ENCODE measurements at places on chromosomes 5 and 9. TPM values are rescaled to one million over a fixed set of nuclear protein-coding genes. Genes with fewer than 3 reads are reported as not detected.
A peak's percentile ranks its signal among the peaks of the same experiment; 100 is the strongest.

The NR4A3 gene
- 11.0 TPM for total RNA-seq

The TXNDC8 gene
- not detected for total RNA-seq

The XRCC4 gene
- 8.0 TPM for total RNA-seq

The HTR4 gene
- total RNA-seq, result 0.27 TPM

The FAM221B gene
- not detected for total RNA-seq

The ECSCR gene
- total RNA-seq, result 13.4 TPM

The IFNA13 gene
- total RNA-seq, result not detected

The SLC36A2 gene
- total RNA-seq, result not detected

The STC2 gene
- 5.2 TPM for total RNA-seq

The TNPO1 gene
- 70.7 TPM for total RNA-seq

GRCh38 chr9:69412741-69413150 lies 87.7 kb downstream of the ENTREP1 start:
- peak overlapping the region; percentile 36 for H3K4me3 ChIP-seq
- no peaks in the 10 kb centered on the region for H3K36me3 ChIP-seq
- peaks cover 5% of the 10 kb centered on the region for H3K4me1 ChIP-seq
- H3K27ac ChIP-seq, result no peak overlapping the region
- DNase-seq, result peak; percentile 74

DNA sequence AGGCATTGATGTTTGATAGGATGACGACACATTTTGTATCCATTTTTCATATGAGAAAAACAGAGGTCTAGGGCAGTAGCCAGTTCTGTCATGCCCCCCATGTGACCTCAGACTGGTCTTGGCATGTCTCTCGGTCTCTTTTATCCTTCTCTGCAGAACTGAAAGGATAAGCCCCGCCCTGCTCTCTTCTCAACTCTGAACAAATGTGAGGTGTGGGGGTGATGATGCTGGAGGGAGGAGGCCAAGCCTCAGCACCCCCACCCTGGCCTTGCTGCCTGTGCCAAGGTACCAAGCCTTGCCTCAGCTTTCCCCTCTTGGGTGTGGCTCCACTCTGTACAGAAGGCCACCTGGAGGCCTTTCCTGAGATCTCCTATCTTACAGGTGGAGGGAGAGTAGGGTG lies 19.5 kb upstream of the CRB2 start:
- H3K27ac ChIP-seq, result no peak overlapping the region
- H3K4me1 ChIP-seq, result peaks cover 32% of the 10 kb centered on the region
- no peak overlapping the region for H3K4me3 ChIP-seq

GRCh38 chr9:16138561-16139491 lies 586.0 kb downstream of the CCDC171 start:
- H3K36me3 ChIP-seq, result no peaks in the 10 kb centered on the region
- no peak overlapping the region for H3K4me3 ChIP-seq
- H3K27ac ChIP-seq, result peak overlapping the region; percentile 17
- DNase-seq, result peak; percentile 78
- no peaks in the 10 kb centered on the region for H3K27me3 ChIP-seq

DNA sequence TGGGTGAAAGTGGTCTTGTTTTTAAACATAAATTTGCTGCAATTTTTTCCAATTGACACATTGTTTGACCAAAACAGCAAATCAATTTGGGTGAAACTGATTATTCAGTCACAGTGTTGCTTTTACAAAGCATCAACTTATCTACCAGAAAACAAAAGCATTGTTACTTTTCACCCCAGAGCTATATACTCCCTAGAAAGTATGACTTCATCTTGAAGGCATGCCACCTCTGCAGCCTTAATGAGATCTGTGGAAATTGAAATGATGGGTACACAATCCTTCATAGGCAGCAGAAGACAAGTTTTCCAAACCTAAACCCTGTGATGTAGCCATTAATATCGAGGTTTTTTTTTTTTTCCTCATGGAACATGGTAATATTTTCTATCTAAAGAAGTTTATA lies 615.9 kb downstream of the CHSY3 start:
- no peaks in the 10 kb centered on the region for H3K27me3 ChIP-seq
- no peak overlapping the region for H3K27ac ChIP-seq
- no peaks in the 10 kb centered on the region for H3K4me1 ChIP-seq
- no peak overlapping the region for H3K4me3 ChIP-seq

- no peaks in the 10 kb centered on the region for H3K36me3 ChIP-seq
- peak; percentile 64 for DNase-seq
- H3K4me1 ChIP-seq, result peaks cover 30% of the 10 kb centered on the region
- peak within 1 kb of the TSS; percentile 54 for H3K4me3 ChIP-seq
These were observed at the start of gene CDC20B for GRCh38 chr5:55172937-55173686. CDC20B (minus strand) TSS chr5:55173177; CDS start chr5:55173000, 177 bp downstream.

DNA sequence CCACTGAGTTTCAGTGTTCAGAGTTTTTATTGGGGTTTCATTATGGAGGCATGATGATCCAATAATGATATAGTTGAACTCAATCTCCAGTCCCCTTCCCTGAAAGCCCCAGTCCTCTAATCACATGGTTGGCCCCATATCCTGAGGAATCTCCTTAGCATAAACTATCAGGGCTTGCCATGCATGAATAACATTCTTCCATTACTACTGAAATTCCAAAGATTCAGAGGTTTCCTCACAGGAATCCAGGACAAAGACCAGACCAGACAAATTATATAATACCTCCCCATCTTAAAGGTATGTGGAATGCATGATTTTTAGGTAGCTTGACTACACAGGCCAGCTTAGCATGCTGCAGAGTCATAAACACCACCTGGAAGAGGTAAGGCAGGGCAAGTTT lies 15.5 kb upstream of the LRRTM2 start:
- no peak for DNase-seq
- H3K36me3 ChIP-seq, result peaks cover 61% of the 10 kb centered on the region
- no peak overlapping the region for H3K4me3 ChIP-seq
- no peak overlapping the region for H3K27ac ChIP-seq

DNA sequence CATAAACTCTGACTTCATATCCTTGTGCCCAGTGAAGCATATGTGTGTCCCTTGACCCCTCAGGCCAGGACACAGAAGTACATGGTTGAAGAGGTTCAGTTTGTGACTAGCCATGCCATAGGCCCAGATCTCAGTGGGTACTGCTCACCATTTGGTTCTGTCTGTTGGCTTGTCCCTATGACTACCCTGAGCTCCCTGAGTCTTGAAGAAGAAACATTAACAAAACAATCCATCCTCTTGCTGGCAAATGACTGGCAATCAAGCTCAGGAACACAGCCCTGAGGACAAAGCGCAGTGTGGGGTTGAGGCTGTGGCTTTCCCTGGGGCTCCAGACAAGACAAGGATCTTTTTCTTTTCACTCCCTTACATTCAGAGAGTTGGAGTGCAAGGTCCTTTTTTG lies 46.3 kb downstream of the TNFAIP8 start:
- H3K4me3 ChIP-seq, result no peak overlapping the region
- H3K36me3 ChIP-seq, result no peaks in the 10 kb centered on the region
- H3K27ac ChIP-seq, result no peak overlapping the region
- no peaks in the 10 kb centered on the region for H3K27me3 ChIP-seq
- DNase-seq, result no peak

- peaks cover 41% of the 10 kb centered on the region for H3K36me3 ChIP-seq
- H3K4me1 ChIP-seq, result peaks cover 31% of the 10 kb centered on the region
- no peak for DNase-seq
- H3K27me3 ChIP-seq, result no peaks in the 10 kb centered on the region
These were observed 105.3 kb upstream of the FCN2 start for GRCh38 chr9:134775081-134775951.

GRCh38 chr5:120382833-120383232 lies 81.3 kb upstream of the PRR16 start:
- H3K27ac ChIP-seq, result no peak overlapping the region
- no peaks in the 10 kb centered on the region for H3K36me3 ChIP-seq
- no peaks in the 10 kb centered on the region for H3K4me1 ChIP-seq
- DNase-seq, result no peak

DNA sequence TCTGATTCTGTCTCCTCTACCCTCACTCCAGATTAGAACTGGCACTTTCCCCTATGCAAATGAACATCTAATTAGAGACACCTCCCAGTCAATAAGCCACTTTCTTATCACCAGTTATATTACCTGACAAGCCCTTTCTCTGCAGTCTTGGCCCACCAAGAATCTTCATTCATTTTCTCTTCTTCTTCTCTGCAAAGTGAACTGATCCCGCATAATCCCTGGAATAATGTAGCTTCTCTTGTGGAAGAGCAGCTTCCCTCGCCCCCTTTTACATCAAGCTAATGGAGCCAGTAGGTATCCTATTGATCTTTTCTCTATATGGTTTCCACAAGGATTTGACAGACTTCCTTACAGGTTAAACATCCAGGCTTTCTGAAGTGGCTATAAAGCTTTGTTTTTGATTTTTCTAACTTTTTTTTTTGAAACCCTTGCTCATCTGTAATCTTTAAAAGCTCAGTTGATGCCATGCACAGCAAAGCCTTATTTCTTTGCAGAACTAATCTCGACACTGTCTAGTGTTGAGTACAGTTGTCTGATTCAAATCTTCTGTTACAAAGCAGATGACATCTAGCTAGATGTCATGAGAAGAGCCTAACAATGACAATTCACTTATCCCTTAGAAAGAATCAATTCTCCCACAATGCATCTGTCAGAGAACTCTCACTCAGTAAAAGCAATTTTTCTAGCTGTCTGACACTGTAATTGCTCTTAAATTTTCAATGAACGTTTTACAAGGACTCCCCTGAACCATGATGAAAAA lies 281.4 kb downstream of the ISL1 start:
- no peaks in the 10 kb centered on the region for H3K4me1 ChIP-seq
- no peaks in the 10 kb centered on the region for H3K27me3 ChIP-seq
- H3K36me3 ChIP-seq, result no peaks in the 10 kb centered on the region
- DNase-seq, result no peak

GRCh38 chr5:96036301-96036700 lies 74.7 kb upstream of the ELL2 start:
- H3K4me3 ChIP-seq, result no peak overlapping the region
- H3K4me1 ChIP-seq, result no peaks in the 10 kb centered on the region
- H3K36me3 ChIP-seq, result no peaks in the 10 kb centered on the region
- H3K27ac ChIP-seq, result no peak overlapping the region
- H3K27me3 ChIP-seq, result no peaks in the 10 kb centered on the region
- no peak for DNase-seq

DNA sequence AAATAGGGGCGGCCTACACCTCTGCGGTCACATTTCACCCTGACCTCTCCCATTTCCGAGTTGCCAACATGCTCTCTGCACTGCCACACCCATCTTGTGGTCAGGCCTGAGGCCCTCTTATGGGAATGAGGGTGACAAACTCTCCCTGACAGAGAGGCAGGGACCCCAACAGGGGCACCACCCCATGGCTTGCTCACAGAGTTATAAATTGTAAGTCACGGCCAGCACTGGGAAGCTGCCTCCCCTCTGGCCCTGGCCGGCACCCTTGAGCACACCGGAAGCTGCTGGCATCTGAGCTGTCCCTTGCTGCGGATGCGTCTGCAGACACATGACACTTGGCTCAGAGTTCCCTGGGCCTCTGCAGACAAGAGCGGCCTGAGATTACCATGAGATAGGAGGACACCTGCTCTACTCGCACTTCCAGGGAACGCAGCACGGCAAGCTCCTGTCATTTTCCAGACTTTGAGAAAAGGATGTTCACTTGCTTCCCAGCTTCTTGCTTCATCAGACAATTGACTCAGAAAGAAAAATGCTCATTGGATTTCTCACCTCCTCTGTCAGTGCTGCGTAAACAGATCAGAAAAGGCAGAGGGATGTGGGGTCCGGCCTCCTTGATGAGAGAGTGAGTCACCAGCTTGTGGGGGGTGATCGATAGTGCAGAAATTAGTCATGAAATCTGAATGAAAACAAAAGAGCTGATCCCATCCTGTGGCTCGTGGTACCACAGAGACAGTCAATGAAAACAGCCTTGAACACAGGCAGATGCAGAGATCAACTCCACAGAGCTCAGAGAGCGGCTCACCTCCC lies 269.8 kb downstream of the SYK start:
- H3K27me3 ChIP-seq, result no peaks in the 10 kb centered on the region
- peaks cover 7% of the 10 kb centered on the region for H3K4me1 ChIP-seq
- DNase-seq, result no peak
- H3K27ac ChIP-seq, result no peak overlapping the region
- H3K36me3 ChIP-seq, result no peaks in the 10 kb centered on the region
- H3K4me3 ChIP-seq, result no peak overlapping the region

DNA sequence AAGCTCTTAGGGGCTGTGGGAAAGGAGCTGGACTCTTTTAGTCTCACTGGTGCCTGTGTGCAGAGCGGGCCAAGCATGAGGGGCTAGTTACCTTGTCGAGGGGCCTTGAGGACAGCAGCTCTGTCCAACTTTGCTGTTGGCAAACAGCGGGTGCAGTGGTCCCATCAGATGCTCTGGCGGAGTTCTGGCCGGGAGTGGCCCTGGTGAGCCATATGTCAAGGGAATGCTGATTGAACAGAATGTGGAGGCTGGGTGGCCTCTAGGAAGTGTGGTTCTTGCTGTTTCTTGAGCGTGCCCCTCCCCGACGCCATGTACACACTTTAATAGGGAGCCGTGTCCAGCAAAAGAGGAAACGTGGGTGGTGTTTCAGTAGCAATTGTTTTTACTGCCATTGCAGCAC lies 3.6 kb upstream of the ADAMTS2 start:
- no peak overlapping the region for H3K27ac ChIP-seq
- no peak overlapping the region for H3K4me3 ChIP-seq
- H3K4me1 ChIP-seq, result peaks cover under 1% of the 10 kb centered on the region
- no peak for DNase-seq

DNA sequence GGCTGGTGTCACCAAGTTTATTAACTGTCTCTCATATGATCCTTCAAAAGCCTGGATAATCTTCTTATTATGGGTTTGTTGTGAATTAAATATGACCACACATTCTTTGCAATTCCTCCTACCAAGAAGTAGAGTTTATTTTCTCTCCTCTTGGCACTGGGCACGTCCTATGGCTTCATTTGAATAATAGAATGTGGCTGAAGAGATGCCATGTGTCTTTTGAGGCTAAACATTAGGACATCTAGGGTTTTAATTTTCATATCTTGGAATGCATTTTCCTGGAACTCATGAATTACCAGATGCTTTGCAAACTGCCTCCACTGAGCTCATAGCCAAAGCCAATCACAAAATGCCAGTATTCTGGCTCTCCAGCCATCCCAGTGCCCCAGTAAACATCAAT lies 19.9 kb upstream of the SCGB3A2 start:
- no peak overlapping the region for H3K4me3 ChIP-seq
- no peaks in the 10 kb centered on the region for H3K27me3 ChIP-seq
- no peak overlapping the region for H3K27ac ChIP-seq
- H3K4me1 ChIP-seq, result no peaks in the 10 kb centered on the region
- H3K36me3 ChIP-seq, result no peaks in the 10 kb centered on the region
- no peak for DNase-seq
